ENCODE measurements at places on chromosomes 6 and 20.

GRCh38 chr20:15992564-15992963 is 580.7 kb downstream of the KIF16B start:
- DNase-seq = no peak

DNA sequence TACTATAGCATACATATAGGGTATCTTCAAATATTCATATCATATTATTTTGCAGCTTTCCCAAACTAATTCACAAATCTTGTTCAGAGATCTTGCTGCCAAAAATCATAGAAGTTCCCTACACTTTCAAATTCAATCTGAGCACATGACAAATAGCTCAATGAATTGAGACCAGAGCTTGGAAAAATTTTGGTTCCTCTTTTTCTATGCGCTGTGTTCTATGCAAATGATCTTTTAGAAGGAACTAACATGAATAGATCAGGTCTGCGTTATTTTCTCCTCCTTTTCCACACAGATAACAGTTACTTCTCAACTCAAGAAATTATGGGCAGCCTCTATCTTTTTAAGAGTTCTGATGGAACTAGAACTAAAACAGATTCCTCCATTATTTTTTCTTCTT is 316.3 kb downstream of the ARHGAP18 start:
- DNase-seq = no peak

DNA sequence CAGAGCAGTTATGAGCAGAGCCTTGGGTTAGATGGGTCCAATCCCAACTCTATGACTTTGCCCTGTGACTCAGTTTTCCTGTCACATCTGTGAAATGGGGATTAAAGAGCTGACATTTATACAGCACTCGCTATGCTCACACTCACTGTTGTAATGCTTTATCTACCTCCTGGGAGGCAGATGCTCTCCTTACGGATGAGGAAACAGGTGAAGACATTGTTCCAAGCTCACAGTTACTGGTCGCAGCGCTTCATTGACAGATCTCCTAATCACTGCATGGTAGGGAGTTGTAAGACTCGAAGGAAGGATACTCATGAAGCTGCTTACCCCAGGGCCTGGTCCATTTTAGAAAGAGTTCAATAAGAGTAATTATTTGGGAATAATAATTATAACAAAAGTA is 2.9 kb upstream of the MYLK2 start:
- DNase-seq = no peak

DNA sequence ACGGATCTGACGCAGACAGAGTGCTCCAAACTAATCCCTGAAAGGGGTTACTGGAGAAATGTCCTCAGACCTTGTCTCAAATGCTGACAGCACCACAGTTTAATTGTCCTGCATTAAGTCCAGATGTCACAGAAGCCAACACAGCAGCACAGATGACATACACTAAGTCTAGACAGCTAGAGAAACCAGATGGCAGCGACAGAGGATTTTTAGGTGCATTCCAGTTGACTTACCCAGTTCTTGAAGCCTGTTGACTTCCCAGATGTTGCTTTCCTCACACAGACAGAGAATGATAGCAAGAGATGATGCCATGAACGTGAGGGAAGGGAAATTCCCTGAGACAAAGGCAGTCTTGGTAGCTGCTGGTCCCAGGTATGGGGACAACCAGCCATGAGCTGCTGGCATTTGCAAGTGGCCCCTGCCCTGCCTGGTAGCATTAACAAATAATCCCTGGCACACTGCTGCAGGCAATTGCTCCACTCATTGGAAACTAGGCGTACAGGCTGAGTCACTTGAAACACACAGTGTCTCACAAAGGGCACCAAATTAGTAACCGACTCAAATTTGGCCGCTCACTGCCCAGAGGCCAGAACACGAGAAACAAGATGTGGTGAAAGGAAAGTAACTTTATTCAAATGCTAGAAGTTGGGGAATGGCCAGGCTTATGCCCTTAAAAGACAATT is 52.2 kb downstream of the ADGB start:
- DNase-seq = no peak

GRCh38 chr6:15077961-15078360 is 167.9 kb upstream of the JARID2 start:
- no peak for DNase-seq

GRCh38 chr6:11392778-11393507 is 144.6 kb upstream of the TMEM170B start:
- no peak for DNase-seq

- DNase-seq = no peak
Measured at GRCh38 chr6:126661646-126662045, 321.7 kb downstream of the CENPW start.

GRCh38 chr6:128230267-128230989 is 290.0 kb downstream of the PTPRK start:
- DNase-seq = no peak

DNA sequence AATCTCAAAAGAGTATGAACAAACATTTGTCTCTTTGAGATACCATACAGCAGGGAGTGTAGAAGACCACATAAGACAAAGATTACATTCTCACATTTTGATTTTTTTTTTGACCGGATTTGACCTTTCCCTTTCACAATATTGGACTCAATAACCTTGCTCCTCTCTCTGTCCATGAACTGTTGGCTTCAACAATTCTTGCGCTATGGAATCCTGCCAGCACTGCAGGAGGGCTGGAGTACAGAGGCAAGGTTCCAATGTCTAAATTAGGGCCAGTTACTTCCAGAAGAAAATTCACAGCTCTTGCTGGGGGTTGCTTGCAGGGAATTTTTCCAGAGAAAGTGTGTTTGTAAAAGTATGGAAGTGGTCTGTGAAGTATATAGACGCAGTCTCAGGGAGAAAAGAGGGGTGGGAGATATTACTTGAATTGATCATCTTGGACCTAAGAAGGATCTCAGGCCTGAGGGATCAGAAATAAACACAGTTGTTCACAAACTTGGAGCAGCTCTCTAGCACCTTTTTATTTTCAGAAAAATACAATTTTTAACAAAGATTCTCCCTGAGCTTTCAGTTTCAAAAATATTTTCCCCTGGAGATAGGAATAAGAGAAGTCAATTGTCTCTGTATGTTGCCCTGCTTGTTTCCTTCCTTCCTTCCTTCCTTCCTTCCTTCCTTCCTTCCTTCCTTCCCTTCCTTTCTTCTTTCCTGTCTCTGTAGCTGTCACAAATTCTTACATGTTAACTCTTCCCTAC is 765.9 kb downstream of the BCKDHB start:
- no peak for DNase-seq

DNA sequence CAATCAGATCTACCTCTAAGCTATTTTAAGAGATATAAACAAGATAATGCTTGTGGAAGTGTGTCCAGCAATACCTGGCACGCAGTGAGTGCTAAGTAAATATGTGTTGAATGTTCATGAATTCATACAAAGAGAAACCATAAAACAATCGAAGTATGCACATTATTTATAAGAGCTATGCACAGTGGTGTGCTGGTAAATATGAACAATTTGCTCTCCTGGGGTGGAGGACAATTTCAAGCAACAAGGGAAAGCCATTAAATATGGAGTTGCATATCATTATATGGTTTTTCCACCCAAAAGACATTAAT is 526.6 kb upstream of the MARCKS start:
- no peak for DNase-seq

- DNase-seq = no peak
Measured at GRCh38 chr20:8930726-8931125, 138.2 kb upstream of the PLCB4 start.

GRCh38 chr6:52909131-52909530 is 367 bp downstream of the GSTA3 start:
- no peak for DNase-seq

DNA sequence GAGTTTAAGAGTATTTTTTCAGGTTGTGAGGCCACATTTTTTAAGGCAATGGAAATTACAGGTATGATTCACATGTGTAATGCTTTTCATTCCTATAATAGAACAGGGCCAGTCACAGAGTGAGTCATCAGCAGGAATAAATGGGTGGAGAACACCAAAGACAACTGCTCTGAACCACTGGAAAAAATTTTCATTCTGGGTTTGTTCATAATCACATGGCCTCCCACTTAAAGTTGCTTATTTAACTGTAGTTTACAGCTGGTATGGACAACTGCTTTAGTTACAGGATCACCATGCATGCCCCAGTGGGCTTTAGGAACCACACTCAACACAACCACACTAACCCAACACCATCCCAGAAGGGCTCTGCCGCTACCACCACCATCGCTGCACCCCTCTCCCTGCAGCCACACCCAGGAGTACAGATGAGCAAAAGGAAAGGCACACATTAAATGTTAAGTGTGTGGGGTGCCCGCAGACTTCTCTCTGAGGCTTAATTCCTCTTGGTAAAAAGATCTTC is 107.0 kb upstream of the DST start:
- DNase-seq = no peak

DNA sequence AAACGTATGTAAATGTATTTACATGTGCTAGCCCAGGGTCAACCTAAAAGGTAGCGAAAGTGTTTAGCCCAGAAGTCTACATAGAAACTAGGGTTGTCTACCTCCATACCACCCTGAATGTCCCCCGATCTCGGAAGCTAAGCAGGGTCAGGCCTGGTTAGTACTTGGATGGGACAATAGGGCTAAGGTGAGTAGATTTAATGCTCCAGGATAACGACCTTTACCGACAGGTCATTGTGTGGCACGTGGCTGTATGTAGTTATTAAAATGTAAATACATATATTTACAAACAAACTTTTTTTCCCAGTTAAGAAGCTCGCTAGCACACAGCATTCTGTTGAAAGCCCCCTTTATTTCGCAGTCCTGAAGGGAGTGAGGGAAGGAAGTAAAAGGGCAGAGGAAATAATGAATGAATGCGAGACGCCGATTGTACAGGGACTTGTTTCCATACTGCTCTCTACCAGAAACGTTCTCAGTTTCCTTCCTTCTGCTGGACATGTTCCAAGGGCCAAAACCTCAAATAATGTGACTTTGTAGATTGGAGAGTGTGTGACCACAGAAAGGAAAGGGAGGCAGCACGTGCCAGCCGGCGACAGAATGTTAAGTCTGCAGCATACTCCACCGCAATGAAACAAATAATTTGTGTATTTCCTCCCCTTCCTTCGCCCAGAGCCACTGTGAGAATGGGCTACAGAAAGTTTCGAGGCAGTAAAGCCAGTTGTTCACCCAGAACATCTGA is 612 bp downstream of the ADAT2 start:
- peak; percentile 60 for DNase-seq

GRCh38 chr20:62776692-62777527 is 19.4 kb upstream of the MRGBP start:
- DNase-seq = peak; percentile 70

GRCh38 chr20:44056010-44056698 is 130.8 kb downstream of the JPH2 start:
- peak; percentile 27 for DNase-seq

DNA sequence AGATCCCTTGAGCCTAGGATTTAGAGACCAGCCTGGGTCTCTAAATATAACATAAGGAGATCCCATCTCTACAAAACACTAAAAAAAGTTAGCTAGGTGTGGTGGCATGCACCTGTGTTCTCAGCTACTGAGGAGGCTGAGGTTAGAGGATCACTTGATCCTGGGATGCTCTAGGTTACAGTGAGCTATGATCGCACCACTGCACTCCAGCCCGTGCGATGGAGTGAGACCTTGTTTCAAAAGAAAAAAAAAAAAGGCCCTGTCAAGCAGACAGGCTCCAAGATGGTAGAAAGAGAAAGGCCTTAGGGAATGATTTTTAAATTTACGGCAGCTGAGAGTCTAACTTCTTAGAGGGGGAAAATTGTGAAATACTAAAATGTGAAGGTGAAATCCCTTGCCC is 22.6 kb upstream of the NCOA3 start:
- no peak for DNase-seq

DNA sequence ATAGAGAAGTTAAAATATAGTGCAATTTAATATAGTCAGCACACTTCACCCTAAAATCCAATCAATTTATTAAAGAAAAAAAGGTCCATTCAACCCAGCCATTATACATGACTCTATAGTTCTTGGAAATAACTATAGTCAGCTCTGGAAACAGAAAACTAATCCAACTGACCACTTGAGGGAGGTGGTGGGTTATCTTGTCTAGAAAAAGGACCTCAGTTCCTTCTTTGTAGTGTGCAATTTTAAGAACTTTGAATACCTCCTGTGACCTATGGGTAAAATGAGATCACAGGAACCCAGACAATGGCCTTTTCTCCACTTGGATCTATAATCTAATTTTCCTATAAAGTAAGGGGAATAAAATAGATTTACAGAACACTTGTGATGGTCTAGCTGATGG is 163.6 kb upstream of the CENPW start:
- DNase-seq = no peak

DNA sequence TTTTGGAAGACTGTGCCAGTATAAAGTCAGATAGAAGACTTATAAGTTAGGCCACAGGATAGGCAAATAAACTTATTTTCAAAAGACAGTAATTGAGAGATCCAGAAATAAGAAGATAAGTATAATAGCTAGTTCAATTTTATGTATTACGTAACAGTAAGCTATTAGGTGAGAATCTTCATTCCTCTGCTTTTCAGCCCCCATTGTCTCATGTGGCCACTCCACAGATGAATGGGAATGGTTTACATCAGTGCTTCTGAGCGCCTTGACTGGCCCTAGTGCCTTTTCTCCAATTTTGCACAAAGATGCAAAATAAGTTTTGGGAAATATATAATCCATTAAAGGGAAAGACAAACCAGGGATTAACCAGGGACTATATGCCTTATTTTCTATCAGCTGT is 550.5 kb downstream of the MMUT start:
- no peak for DNase-seq

GRCh38 chr20:36193977-36194712 is 39.6 kb downstream of the EPB41L1 start:
- DNase-seq = no peak

DNA sequence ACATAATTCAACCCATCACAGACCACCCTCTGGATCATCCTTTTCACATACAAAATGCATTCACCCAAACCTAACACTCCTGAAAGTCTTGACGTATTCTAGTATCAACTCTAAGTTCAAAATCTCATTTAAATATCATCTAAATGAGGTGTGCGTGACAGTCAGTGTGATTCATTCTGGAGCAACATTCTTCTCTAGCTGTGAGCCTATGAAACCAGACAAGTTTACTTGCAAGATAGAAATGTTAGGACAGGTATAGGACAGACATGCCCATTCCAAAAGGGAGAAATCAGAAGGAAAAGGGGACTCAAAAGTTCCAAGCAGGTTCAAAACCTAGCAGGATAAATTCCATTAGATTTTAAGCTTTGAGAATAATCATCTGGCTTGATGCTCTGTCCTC is 329.7 kb downstream of the CD83 start:
- DNase-seq = no peak
